NAMALWA (cell line): ENCODE measurements at places on chromosomes 13 and 19.

- no peak for DNase-seq
These were observed 135.0 kb upstream of the ZNF536 start for GRCh38 chr19:30237140-30237539.

DNA sequence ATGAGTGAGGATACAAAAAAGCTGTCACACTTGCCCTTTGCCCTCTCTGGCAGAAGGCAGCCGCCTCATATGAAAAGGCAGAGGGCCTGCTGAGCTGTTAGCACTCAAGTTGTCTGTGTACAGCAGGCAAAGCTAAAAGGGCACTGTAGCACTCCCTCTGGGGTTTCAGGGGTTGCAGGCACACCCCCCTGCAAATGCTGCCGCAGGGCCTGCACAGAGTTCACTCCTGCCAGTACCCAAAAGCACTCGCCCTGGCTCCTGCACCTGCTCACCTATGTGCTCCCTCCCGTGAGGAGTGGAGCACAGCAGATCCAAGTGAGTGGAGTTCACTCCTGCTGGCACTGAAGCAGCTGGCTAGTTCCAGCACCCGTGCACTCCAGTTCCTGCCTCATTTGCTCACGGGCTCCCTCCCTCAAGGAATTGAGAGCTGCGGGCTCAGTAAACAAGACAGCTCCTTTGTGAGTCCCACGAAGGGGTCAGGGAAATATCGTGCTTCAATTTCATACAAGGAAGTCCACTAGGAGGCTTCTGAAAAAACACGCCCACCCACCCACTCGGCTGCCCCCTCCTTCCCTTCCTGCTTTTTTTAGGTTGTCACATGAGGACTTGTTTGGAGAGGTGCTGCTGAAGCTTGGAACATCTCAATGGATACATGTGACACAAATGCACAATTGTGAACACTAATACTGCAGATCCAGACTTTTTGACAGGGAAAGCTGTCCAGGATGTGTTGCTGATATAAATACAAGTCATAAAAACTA lies 9.9 kb upstream of the RCBTB2 start:
- peak; percentile 8 for DNase-seq

- no peak for DNase-seq
These were observed 85.5 kb downstream of the STOML3 start for GRCh38 chr13:38905081-38905480.

GRCh38 chr19:57802269-57802668 lies 12.4 kb downstream of the ZNF552 start:
- DNase-seq = peak; percentile 61

DNA sequence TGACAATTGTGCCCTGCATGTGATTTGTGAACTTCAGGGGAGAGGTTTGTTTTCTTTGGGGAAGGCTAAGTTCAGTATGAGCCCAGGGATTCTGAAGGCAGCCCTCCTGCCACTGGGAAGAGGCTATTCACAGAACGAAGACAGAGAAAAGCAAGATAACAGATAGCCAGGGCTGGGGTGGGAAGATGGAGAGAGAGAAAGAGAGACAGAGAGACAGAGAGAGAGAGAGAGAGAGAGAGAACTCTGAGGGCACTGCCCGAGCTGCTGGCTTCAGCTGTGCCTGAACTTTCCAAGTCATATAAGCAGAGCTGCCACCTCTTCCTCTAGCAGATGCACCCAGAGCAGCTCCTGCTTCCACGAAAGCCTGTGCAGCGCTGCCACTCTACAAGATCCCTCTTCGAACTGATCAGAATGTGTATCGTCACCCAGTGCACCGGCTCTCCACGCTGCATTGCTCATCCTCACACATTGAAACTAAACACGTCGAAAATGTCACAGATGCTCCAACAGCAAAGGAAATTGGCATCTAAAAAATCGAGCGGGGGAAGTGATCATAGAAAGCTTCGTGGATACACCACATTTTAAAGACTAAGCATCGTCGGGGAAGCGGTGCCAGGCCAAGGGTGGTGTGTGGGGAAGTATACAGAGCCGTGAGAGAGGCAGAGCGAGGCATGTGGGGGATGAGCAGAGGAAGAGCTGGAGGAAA lies 81.8 kb upstream of the SIAH3 start:
- DNase-seq = no peak

GRCh38 chr19:29767039-29767735 lies 44.6 kb upstream of the CCNE1 start:
- DNase-seq = no peak

DNA sequence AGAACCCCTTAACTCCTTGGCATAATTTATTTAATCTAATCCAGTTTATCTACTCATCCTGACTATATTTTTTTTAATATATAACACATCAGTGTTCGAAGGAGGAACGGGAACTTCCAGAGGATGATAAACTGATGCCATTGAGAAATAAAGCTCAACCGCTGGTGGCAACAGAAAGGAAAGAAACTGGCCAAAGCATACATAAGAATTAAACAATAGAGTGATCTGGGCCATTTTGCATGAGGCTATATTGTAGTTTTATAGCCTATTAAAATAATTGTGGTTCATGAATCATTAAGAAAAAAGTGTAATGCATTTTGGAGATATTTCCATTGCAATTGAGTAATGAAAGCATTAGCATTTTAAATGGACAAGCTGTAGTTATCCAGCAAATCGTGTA lies 94.2 kb downstream of the FRY start:
- DNase-seq = no peak

DNA sequence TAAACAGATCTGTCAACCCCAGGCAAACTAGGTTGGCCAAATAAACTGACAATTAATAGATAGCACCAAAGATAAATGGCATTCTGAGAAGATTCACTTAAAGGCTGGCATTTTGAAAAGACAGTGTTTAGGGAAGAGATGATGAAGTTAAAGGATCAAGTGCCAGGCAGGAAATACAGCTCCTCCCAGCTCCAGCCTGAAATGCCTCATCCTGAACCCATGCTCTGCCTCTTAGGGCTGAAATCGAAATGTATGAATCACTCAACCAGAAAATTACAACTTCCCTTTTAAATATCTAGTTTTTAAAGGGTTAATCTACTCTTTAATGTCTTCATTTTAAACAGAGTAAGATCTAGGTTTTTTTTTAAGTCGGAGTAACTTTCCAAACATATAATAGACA lies 171.2 kb upstream of the UBL3 start:
- DNase-seq = no peak

GRCh38 chr19:1090731-1091543 lies 4.2 kb downstream of the POLR2E start:
- no peak for DNase-seq

- no peak for DNase-seq
These were observed 165.0 kb downstream of the FGF14 start for GRCh38 chr13:102236830-102237229.

DNA sequence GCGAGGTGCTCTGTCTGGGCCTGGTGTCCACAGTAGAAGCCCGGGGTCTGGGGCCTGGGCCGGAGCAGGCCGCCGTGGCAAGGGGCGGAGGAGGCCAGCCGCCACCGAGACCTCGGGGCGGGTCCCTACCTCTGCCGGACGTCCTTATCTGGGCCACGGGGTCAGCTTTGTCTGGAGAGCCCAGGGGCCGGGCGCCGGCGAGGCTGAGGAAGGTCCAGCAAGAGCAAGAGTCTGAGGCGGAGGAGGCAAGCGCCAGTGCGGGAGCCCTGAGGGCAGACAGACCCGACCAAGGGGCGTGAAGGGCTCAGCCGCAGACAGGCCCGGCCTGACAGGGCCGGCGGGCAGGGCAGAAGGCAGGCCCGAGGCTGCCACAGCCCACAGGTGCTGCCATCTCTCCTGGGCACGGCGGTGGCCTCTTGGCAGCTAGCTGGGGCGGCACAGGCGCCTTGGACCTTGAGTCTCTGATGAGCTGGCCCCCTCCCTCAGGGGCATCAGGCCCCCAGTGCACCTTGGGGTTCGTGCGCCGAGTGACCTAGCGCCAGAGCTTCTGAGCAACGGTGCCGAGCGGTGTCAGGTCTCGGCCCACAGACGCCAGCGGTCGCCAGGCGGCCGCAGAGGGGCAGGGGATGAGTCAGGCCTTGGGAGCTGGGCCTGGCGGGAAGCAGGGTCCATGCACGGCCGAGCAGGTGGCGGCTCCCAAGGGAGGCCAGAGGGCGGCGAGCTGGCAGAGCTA lies 19.1 kb upstream of the AKAP8 start:
- no peak for DNase-seq
